HFFc6 (cell line): ENCODE measurements at places on chromosomes 3 and 15. TPM values are rescaled to one million over a fixed set of nuclear protein-coding genes. Genes with fewer than 3 reads are reported as not detected.

Gene CHRD
- 0.24 to 0.31 TPM (median 0.24 TPM) in 3 replicates for total RNA-seq

Gene AADACL2
- not detected in 2 replicates for total RNA-seq

Gene RHOV
- total RNA-seq, result 0.34 and 0.37 TPM in 2 replicates

Gene SERINC4
- total RNA-seq, result 0.09 TPM in 1 of 3 replicates, not detected in the others

Gene DUOX1
- total RNA-seq, result 0.06 and 0.08 TPM in 2 replicates
